ENCODE measurements at places on chromosomes 6 and 20. TPM values are rescaled to one million over a fixed set of nuclear protein-coding genes. Genes with fewer than 3 reads are reported as not detected.

TRIM15 gene
- not detected for total RNA-seq

ARFGEF3 gene
- total RNA-seq, result 1.4 TPM

RNASET2 gene
- total RNA-seq, result 73.9 TPM

ADTRP gene
- not detected for total RNA-seq

PHF20 gene
- total RNA-seq, result 46.8 TPM

CEBPB gene
- 255 TPM for total RNA-seq

VWA7 gene
- 0.68 TPM for total RNA-seq

SLC17A2 gene
- not detected for total RNA-seq

SLC39A7 gene
- total RNA-seq, result 71.3 TPM

PXMP4 gene
- 4.1 TPM for total RNA-seq

NRSN1 gene
- total RNA-seq, result not detected

TP53TG5 gene
- total RNA-seq, result not detected

NNAT gene
- 0.81 TPM for total RNA-seq

SNTA1 gene
- total RNA-seq, result 108 TPM

FRK gene
- 16.0 TPM for total RNA-seq

MAS1 gene
- 0.27 TPM for total RNA-seq

LINC00237 gene
- not detected for total RNA-seq

- no peak for DNase-seq
These were observed 73.4 kb upstream of the GTSF1L start for GRCh38 chr20:43800186-43800585.

DNA sequence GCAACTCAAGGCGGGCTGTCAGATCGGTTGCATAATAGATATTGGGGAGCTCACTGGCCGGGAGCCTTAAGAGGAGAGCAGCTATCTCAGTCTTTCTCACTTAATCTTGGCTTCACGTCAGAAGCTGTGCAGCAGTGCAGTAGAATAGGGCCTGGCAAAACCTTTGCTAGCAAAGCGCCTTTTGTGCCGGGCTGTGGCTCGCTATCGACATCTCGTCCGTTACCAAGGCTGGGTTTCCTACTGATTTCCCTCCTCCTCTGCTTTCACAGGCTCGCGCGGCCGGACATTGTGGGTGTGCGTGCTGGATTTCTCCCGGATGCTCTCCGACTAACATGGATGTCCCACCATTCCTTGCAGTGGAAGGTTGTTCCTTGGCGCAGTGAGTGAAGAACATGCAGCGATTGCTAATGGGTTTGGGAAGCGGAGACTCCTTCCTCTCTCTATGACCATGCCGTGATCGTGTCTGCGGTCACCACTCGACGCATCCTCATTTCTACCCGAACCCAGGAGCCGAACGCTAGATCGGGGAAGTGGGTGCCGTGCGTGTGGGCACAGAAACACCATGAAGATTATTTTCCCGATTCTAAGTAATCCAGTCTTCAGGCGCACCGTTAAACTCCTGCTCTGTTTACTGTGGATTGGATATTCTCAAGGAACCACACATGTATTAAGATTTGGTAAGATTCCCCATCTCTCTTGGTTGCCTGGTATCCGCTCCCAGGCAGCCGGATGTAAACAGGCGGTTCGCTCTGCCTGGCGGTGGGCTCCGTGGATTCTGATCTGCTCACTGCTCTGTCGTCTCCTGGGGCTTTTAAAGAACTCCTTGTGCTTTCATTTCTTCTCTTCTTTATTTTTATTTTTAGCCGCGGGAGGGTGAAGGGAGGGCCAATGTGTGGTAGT lies 5.5 kb downstream of the GRIK2 start:
- no peak for DNase-seq

DNA sequence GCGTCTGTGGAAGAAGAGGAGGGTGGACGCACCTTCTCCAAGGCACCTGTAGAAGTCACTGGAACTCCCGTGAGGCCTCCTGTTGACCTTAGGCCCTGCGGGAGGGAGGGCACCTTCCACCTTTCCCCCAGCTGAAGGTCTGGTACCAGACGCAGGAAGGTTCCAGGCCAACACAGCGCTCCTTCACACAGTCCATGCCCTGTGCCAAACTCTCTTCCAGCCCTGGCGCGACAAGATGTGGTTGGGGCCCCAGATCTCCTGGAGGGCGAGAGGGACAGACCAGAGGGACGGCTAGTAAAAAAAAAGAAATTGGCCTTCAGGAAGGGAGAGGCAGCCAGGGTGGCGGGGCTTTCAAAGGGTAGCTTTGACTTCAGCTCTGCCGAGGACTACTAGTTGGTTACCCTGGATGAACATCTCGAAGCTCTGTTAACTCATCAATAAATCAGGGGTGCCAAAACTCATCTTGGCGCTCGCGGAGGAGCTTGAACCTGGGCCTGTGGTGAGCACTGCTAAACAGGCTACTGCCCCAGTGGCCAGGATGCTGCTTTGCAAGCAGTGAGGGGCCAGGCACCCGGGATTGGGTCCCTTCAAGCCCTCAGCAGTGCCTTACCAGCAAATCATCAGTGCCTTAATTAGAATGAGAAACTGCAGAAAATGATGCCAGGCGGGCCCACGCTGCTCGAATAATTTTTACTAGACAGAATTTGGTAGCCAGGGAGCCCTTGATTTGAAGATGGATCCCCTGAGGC lies 14.9 kb downstream of the AARS2 start:
- no peak for DNase-seq

- no peak for DNase-seq
These were observed 390.1 kb upstream of the CITED2 start for GRCh38 chr6:139764498-139764986.

DNA sequence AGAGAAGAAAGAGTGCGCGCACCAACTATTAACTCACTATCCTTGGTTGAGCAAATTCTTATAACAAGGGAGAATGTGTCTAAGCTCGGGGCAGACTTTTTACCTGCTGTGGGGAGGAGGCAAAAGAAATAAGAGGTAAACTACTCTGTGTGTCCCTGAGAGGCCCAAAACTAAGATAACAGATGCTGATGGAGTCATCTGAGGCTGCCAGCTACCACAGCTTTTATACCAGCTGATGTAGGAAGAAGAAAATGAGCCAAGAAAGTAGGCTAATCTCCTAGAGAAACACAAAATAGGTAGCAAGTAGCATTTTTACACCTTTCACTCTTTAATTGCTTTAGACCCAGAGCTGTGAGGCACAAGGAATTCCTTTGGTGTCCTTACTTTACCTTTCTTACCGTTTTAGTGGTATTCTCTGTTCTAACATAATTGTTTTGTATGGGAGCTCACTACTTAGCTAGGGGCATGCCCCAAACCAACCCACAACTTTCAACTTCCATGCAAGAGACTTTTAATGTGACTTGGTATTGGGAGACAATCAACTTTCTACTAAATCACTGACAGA lies 27.8 kb upstream of the PIM1 start:
- no peak for DNase-seq

DNA sequence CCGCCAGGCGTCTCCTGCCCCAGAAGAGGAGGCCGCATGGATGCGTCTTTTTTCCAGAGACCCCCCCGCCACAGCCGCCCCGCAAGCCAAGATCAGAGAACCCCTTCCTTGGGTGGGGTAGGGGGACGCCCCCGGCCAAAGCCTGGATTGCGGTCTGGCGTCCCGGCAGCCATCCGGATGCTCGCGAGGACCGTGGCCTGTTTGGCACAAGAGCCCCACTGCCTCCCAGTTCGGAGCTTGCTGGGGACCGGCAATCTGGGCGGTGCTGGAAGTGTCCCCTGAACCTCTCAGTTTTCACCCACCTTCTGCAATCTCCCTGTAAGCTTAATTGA lies 924 bp downstream of the FAM162B start:
- DNase-seq, result no peak

DNA sequence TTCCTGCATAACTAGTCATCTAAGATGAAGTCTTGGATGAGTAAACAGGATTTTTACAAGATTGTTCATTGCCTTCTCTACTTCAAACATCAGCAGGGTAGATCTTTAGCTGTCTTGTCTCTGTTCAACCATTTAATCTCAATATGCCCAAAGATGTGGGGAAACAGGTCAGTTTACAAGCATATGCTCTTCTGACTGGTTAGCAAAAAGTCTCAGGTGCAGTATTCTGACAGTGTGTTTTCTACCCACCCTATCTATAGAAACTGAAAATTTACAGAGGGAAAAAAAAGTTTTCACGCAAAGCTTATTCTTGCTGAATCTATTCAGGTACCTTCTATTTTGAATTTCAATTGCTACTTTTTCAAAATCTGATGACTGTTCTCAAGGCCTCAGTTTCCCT lies 29.0 kb downstream of the MAP3K5 start:
- no peak for DNase-seq

- DNase-seq, result no peak
These were observed 263.2 kb downstream of the OGFRL1 start for GRCh38 chr6:71551798-71552197.

DNA sequence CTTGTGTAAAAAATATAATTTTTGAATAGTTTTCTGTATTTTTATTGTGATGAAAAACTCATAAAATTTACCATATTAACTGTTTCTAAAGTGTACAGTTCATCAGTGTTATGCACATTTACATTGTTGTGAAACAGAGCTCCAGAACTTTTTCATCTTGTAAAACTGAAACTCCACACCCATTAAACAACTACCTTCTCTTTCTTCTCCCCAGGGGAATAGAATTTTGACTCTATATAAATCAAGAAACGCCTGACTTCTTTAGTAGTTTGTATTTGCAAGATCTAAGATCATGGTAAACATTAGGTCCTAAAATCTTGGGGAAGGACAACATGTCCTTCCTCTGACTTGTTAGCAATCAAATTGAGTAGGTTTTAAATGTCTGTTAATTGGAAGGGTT lies 9.1 kb downstream of the ANKRD66 start:
- no peak for DNase-seq

DNA sequence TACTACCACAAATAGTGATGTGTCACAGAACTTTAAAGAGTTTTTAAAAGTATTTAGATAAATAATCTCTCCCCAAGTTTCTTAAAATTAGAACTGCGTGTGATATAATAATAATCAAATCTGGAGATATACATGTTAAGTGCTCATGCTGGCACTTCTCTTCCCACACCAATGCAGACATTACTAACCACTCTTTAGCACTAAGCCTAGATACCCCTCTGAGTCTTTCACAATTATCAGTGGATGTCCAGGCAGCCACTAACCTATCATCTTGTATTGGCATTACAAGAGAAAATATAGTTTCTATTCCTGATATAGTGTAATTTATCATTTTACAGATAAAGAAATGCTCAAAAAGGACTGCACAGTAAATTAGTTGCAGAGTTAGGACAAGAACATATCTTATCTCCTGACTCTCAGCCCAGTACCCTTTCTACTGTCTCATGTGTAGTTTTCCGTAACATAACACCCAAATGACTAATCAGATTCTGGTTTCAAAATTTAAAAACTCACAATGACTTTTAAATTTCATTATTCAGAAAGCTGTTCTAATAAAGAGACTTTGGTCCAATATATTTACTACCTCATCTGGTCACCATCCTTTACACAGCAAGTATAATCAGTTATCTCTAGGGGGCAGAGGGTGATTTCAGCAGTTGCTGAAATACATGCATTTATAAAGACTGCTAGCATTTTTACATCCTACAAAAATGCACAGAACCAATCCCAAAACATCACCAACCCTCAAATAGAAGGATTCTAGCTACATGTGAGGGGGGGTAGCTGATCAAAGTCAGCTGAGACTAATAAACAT lies 215.5 kb upstream of the MCHR2 start:
- no peak for DNase-seq

DNA sequence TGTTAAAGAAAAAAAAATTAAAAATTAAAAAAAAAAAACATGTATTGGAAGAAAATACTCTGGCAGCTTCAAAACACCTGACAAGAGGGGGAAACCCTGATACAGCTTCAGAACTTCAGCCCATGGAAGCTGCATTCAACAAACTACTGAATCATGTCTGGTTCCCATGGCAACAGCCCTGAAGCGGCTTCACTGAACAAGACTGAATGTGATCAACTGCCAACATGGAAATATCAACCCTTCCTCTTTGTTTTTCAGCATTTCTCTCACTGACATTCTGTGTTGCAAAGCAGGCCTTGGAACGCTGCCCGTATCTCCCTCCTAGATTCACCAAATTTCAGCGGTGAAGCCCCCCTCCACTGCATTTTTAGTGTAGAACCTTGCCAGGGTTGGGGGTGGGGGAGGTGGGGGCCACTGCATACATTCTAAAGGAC lies 91.3 kb upstream of the SHLD1 start:
- DNase-seq, result peak; percentile 53

GRCh38 chr6:18165751-18166150 lies 10.5 kb downstream of the KDM1B start:
- DNase-seq, result no peak

DNA sequence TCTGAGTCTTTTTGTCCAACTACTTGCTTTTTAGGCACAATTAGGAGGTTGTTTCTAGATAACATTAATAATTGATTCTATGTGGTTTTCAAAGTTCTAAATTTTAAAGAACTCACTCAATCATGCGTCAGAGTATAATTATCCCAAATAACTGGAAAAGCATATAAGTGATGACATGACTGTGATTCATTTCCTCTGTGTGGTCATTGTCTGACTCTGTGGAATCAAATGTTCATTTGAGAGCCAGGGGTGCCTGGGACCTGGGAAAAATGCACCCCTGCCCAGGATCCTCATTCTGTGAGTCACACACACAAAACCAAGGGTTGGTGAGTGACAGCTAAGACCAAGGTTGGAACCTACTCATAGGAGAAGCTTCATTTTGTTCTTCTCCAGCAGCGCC lies 127.1 kb upstream of the MLIP start:
- no peak for DNase-seq

GRCh38 chr6:144320741-144321140 lies 35.6 kb downstream of the UTRN start:
- DNase-seq, result no peak

GRCh38 chr6:79168695-79168980 lies 65.8 kb downstream of the HMGN3 start:
- DNase-seq, result no peak

DNA sequence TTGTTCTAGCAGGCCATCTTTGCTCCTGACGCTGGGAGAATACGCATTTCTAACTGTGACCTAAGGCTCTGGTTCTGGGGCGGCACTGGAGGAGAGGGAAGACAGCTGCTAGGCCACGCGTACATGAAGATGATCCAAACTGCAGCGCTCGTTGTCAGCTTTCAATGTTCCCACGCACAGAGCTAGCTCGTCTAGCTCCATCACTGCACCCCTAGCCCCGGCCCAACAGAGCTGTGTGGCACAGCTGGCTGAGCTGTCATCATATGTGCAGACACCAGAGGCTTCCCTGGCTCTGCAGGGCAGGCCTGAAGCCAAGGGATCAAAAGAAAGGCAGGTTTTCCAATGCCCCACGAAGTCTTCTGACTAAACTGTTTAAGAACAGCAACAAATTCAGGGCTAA lies 124.7 kb downstream of the IRF4 start:
- DNase-seq, result no peak

- DNase-seq, result no peak
These were observed 11.6 kb upstream of the HSP90AB1 start for GRCh38 chr6:44235269-44235668.

DNA sequence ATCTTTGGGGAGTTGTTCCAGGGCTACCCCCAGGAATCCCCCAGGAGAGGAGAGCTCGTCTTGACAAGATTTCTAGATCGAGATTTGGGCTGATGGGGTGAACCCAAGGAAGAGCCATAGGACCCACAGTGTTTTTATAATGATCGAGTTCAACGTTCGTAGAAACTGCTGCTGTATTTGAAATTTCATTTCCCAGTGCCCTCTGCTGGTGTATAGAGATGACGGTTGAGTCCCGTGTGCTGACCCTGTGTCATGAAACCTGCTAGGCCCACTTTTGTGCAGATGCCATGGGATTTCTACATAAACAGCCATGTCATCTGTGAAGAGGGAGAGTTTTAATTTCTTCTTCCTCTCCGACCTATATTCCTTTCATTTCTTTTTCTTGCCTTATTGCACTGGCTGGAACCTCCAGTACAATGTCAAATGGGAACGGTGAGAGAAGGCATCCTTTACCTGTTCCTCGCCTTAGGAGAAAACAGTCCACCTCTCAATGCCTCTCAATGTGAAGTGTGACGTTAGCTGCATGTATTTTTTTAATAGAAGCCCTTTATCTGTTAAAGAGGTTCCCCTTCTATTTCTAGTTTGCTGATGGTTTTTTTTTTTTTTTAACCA lies 28.6 kb upstream of the NTSR1 start:
- no peak for DNase-seq

Measured in thoracic aorta (tissue), 2 donors.